ENCODE measurements at places on chromosomes 2 and 18.

- DNase-seq, result no peak
Observed at GRCh38 chr2:9560628-9561027, 5.0 kb upstream of the ADAM17 start.

- DNase-seq, result no peak
Observed at GRCh38 chr2:224160917-224161316, 121.8 kb upstream of the SERPINE2 start.

DNA sequence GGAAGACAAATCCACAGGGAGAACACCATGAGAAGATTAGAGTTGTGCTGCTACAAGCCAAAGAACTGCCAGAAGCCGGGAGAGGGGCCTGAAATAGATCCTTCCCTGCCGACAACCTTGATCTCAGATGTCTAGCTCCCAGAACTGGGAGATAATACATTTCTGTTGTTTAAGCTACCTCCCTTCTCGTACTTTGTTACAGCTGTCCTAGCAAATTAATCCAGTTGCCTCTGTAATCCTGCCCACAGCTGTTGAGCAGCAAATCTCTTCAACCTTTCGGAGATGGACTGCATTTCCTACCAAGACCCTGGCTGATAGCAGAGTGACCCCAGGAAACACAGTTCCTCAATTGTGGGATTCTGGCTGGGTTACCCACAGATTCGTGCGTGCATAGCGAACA is 2.6 kb upstream of the TBC1D8 start:
- DNase-seq, result no peak

- no peak for DNase-seq
Observed at GRCh38 chr2:59083075-59083828, 842.1 kb upstream of the FANCL start.
